NCI-H1436 treated with DMSO at 0.1 percent for 48 hours (cell line): ENCODE measurements at places on chromosomes 1 and 21.

GRCh38 chr1:209622841-209623829, 29.1 kb downstream of the LAMB3 start:
- DNase-seq = no peak

- no peak for DNase-seq
These were observed 12.6 kb downstream of the C1orf162 start for GRCh38 chr1:111486431-111486830.

GRCh38 chr1:107451715-107452114, 310.9 kb downstream of the NTNG1 start:
- no peak for DNase-seq

GRCh38 chr1:100130552-100131077, 2.1 kb downstream of the SASS6 start:
- DNase-seq = no peak

- DNase-seq = peak; percentile 45
These were observed 1388.8 kb downstream of the AMY1C start for GRCh38 chr1:105138458-105138893.

DNA sequence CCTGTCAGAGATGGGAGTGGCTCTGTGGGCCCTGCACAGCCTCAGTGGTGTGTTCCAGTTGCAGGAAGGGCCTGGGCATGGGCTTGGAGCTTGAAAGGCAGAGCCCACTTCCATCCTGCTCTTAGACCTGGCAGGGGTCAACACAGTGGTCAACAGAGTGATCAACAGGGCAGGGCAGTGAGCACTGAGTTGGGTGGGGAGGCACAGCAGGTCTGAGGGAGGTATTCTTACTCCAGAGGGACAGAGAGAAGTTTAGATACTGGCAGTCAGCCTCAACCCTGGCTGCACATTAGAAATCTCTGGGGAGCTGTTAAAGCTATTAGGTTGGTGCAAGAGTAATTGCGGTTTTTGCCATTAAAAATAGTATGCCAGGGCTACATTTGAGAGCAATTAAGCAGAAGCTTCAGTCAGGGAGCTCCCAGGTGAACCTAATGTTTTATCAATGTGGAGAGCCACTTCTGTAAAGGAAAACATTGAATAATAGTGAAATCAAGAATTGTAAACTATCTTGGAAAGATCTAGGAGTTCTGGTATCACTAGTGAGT, 37.7 kb downstream of the SH3BGR start:
- DNase-seq = peak; percentile 10
